ENCODE measurements at places on chromosomes 6 and 20. TPM values are rescaled to one million over a fixed set of nuclear protein-coding genes. Genes with fewer than 3 reads are reported as not detected.

- peaks cover 28% of the 10 kb centered on the region for H3K4me1 ChIP-seq
- H3K4me3 ChIP-seq: no peak overlapping the region
- no peak for DNase-seq
- H3K36me3 ChIP-seq: no peaks in the 10 kb centered on the region
- no peaks in the 10 kb centered on the region for H3K27me3 ChIP-seq
Measured at GRCh38 chr6:106451439-106451838, 90.9 kb downstream of the CRYBG1 start.

DNA sequence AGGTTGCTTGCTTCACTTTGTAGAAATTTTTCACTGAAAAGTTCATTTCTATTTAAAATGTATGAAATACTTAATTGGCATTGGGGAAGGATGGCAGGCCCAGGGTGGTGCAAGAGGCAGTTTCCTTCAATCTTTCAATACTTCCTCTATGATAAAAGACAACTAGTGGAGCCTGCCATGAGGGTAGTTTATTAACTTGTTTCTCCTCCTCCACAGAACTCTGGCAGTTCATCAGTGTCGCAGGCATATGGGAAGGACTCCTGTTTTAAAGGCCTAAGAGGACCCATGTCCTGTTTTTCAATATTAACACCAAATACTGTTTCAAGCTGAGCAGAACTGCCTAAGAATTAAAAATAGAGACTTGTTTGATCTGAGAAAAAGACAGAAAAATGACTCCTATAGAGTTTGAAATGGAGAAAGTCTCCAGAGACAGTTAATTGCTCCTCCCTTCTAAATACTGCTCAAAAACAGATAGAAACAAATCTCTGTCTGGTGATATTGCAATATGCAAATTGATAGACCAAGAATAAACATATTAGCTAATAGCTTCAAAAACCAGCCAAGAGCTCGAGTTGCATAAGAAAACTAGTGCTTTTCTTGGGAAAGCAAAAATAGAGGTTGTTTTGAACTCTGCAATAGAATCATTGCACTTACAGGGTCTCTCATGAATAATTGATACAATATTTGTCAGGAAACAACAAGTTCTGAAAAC is 665.7 kb upstream of the SLC35B3 start:
- no peak overlapping the region for H3K4me3 ChIP-seq
- no peak for DNase-seq
- no peak overlapping the region for H3K27ac ChIP-seq
- H3K36me3 ChIP-seq: no peaks in the 10 kb centered on the region

DNA sequence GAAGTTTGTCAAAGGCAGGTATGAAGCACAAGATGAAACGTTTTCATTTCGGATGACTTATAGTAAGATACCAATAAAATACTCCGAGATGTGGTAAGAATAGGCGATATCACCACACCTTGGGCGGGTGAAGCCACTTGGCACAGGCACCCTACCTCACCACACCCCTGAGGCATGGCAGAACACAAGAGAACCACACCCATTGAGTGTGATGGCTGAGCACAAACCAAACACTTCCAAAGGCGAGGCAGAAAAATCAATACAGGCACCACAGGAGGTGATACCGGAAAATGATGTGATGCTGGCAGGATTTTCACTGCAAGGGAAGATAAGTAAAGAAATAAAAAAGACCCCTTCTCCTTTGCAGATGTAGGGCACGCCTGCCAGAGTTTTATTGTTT is 332.9 kb upstream of the PRDM1 start:
- peaks cover 14% of the 10 kb centered on the region for H3K4me1 ChIP-seq
- H3K36me3 ChIP-seq: no peaks in the 10 kb centered on the region
- peak overlapping the region; percentile 30 for H3K27ac ChIP-seq

DNA sequence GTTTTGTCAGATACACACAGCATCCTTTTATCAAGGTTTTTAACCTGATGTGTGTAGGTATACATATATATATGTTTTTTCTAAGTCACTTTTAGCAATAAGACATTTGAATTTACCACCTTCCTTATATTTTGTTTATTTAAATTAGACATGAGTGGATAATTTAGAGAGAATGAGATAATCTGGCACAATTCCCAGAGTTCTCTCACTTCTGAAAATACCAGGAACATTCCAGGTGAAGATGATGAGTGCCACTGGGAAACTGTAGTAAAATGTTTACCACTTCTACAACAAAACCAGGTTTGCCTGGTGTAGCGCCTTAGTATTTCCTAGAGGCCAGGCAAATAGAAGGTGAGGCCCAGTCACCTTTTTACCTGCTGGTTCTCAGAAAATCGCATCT is 189.5 kb downstream of the TMEM242 start:
- no peaks in the 10 kb centered on the region for H3K27me3 ChIP-seq
- H3K27ac ChIP-seq: peak overlapping the region; percentile 3
- no peak overlapping the region for H3K4me3 ChIP-seq
- H3K36me3 ChIP-seq: no peaks in the 10 kb centered on the region
- no peak for DNase-seq
- peaks cover 14% of the 10 kb centered on the region for H3K4me1 ChIP-seq

- no peak overlapping the region for H3K4me3 ChIP-seq
- DNase-seq: no peak
- peaks cover 42% of the 10 kb centered on the region for H3K4me1 ChIP-seq
- no peaks in the 10 kb centered on the region for H3K36me3 ChIP-seq
Measured at GRCh38 chr6:42448927-42449659, 2.6 kb downstream of the TRERF1 start.

- H3K4me1 ChIP-seq: no peaks in the 10 kb centered on the region
- no peaks in the 10 kb centered on the region for H3K36me3 ChIP-seq
- no peak overlapping the region for H3K27ac ChIP-seq
- no peak for DNase-seq
Measured at GRCh38 chr6:161346717-161347116, 72.9 kb upstream of the AGPAT4 start.

- peak overlapping the region; percentile 67 for H3K27ac ChIP-seq
- H3K27me3 ChIP-seq: peaks cover 36% of the 10 kb centered on the region
- H3K4me3 ChIP-seq: peak overlapping the region; percentile 41
- H3K4me1 ChIP-seq: no peaks in the 10 kb centered on the region
Measured at GRCh38 chr6:12957321-12958051, 240.9 kb downstream of the PHACTR1 start.

The BCAS1 gene
- total RNA-seq: 127 TPM
